SJSA1 (cell line): ENCODE measurements at places on chromosomes 12 and 14.

GRCh38 chr14:26163761-26164160 is 434.1 kb downstream of the NOVA1 start:
- no peak overlapping the region for H3K27ac ChIP-seq
- H3K4me1 ChIP-seq: no peaks in the 10 kb centered on the region
- no peaks in the 10 kb centered on the region for H3K27me3 ChIP-seq

DNA sequence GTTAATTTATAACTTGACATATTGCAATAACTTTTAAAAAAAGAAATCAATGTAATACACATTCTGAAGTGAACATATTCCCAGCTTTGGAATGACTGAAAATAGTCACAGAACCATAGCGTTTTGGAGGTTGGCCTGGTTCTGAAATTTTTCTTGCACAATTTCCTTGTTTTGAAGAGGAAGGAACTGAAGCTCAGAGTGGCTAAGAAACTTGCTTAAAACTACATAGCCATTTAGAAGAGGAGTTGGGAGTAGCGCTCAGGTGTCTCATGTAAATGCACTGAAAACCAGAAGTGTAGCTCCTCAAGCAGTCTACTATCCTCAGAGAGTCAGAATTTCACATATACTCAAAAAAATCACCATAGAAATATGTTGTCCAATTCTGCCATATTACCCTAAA is 41.2 kb downstream of the SLC38A1 start:
- DNase-seq: no peak
- H3K27me3 ChIP-seq: no peaks in the 10 kb centered on the region
- no peaks in the 10 kb centered on the region for H3K36me3 ChIP-seq
- no peak overlapping the region for H3K4me3 ChIP-seq
- H3K27ac ChIP-seq: no peak overlapping the region

DNA sequence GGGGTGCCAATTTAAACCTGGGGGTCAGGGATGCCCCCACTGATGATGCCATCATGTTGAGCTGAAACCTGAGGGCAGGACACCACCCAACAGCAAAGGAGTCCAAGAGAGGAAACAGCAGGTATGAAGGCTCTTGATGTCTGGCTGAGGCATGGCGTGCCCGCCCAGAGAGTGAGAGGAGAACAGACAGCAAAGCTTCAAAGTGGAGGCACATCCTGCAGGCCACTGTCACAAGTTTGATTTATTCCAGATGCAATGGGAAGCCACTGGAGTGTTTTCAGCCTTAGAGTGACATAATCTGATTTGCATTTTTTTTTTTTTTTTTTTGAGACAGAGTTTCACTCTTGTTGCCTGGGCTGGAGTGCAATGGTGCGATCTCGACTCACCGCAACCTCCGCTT is 34.8 kb downstream of the IRF2BPL start:
- H3K36me3 ChIP-seq: no peaks in the 10 kb centered on the region
- H3K4me3 ChIP-seq: no peak overlapping the region
- H3K27me3 ChIP-seq: no peaks in the 10 kb centered on the region

GRCh38 chr14:82104013-82104412 is 570.4 kb upstream of the SEL1L start:
- H3K36me3 ChIP-seq: no peaks in the 10 kb centered on the region
- no peaks in the 10 kb centered on the region for H3K4me1 ChIP-seq
- no peaks in the 10 kb centered on the region for H3K27me3 ChIP-seq

GRCh38 chr12:1808036-1808797 is 12.1 kb upstream of the LRTM2 start:
- no peaks in the 10 kb centered on the region for H3K36me3 ChIP-seq
- no peak for DNase-seq
- no peak overlapping the region for H3K27ac ChIP-seq

GRCh38 chr14:90624227-90624626 is 192.0 kb downstream of the TTC7B start:
- DNase-seq: peak; percentile 65
- peaks cover 22% of the 10 kb centered on the region for H3K4me1 ChIP-seq
- H3K27me3 ChIP-seq: no peaks in the 10 kb centered on the region
- no peak overlapping the region for H3K27ac ChIP-seq
- no peak overlapping the region for H3K4me3 ChIP-seq

DNA sequence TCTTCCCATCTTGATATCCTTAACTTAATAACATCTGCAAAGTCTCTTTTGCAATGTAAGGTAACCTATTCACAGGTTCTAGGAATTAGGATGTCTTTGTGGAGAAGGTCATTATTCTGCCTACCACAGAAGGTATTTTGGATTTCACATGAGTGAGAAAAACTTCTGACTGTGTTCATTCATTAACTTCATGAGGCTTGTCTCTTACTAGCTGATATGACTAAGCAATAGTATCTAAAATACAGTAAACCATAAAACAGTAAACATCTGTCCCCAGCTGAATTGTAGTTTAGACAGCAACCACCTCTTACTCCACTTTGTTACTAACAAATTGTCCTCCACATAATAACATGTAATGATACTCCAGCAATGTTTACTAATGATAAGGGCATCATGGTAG is 198.1 kb downstream of the SEC23A start:
- no peaks in the 10 kb centered on the region for H3K27me3 ChIP-seq
- no peaks in the 10 kb centered on the region for H3K36me3 ChIP-seq
- H3K27ac ChIP-seq: no peak overlapping the region
- no peak overlapping the region for H3K4me3 ChIP-seq
- H3K4me1 ChIP-seq: no peaks in the 10 kb centered on the region

- H3K27ac ChIP-seq: no peak overlapping the region
- H3K4me3 ChIP-seq: no peak overlapping the region
- H3K27me3 ChIP-seq: no peaks in the 10 kb centered on the region; the same call in 1 of the 2 replicates
- peaks cover 22% of the 10 kb centered on the region for H3K36me3 ChIP-seq
- DNase-seq: no peak
These were observed 17.4 kb upstream of the B4GALNT3 start for GRCh38 chr12:442235-442884.

GRCh38 chr12:42386308-42386707 is 60.3 kb downstream of the PPHLN1 start:
- no peaks in the 10 kb centered on the region for H3K4me1 ChIP-seq
- no peaks in the 10 kb centered on the region for H3K27me3 ChIP-seq
- peaks cover 31% of the 10 kb centered on the region for H3K36me3 ChIP-seq
- no peak overlapping the region for H3K4me3 ChIP-seq

GRCh38 chr12:107903341-107904061 is 129.0 kb downstream of the ASCL4 start:
- peaks cover 46% of the 10 kb centered on the region for H3K27me3 ChIP-seq
- DNase-seq: no peak
- no peaks in the 10 kb centered on the region for H3K36me3 ChIP-seq
- H3K27ac ChIP-seq: no peak overlapping the region
- H3K4me1 ChIP-seq: peaks cover 5% of the 10 kb centered on the region; the same call in 1 of the 2 replicates

GRCh38 chr12:51527966-51528365 is 63.1 kb upstream of the SCN8A start:
- no peak overlapping the region for H3K27ac ChIP-seq
- H3K36me3 ChIP-seq: no peaks in the 10 kb centered on the region
- peaks cover 16% of the 10 kb centered on the region for H3K4me1 ChIP-seq
- DNase-seq: no peak
- H3K4me3 ChIP-seq: no peak overlapping the region
- H3K27me3 ChIP-seq: no peaks in the 10 kb centered on the region

DNA sequence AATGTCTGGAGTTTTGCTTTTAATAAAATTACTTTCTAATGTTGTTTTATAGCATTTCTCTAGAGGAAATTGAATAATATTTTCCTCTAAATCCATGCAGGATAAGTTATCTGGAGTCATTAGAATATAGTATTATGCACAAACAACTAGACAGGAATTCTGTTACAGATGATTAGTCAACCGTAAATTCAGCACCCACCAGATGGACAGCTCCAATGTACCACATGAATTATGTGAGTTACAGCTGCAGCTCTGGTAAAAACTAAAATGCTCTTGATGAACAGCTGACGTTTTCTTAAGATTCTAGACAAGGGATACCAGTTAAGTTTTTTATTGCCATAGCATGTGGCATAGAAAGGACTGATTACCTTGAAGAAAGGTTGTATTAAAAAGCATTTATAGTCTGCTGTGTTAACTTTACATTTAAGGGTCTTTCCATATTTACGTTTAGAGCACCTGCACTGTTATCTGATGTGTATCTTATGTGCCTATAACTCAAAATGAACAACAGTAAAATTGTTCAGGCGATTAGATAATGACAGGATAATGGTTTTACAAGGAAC is 321.4 kb upstream of the LRFN5 start:
- H3K27ac ChIP-seq: no peak overlapping the region
- no peak overlapping the region for H3K4me3 ChIP-seq
- H3K27me3 ChIP-seq: no peaks in the 10 kb centered on the region
- no peaks in the 10 kb centered on the region for H3K36me3 ChIP-seq

GRCh38 chr12:10291030-10291429 is 16.6 kb upstream of the KLRD1 start:
- DNase-seq: no peak
- no peaks in the 10 kb centered on the region for H3K27me3 ChIP-seq
- no peak overlapping the region for H3K27ac ChIP-seq
- H3K36me3 ChIP-seq: no peaks in the 10 kb centered on the region
- no peaks in the 10 kb centered on the region for H3K4me1 ChIP-seq
- H3K4me3 ChIP-seq: no peak overlapping the region

DNA sequence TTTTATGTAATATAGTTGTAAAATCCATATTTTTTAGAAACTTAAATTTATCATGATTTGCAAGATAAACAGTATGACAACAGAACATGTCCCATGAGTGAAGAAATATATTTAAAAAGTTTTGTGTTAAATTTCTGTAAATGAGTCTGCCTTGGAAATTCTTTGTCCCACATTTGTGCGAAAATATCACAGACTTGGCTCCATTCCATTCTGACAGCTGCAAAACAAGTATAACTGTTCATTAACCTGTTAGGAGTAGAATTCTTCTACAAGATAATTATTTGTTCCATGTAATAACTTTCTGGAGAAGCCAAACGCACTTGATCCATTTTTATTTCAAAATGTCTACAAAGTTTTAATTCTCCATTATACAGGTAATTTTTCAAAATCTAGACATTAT is 37.9 kb downstream of the MDM1 start:
- DNase-seq: no peak
- H3K27me3 ChIP-seq: no peaks in the 10 kb centered on the region
- H3K36me3 ChIP-seq: peaks cover 3% of the 10 kb centered on the region; the same call in 1 of the 2 replicates
